ENCODE measurements at places on chromosomes 6 and 20.

DNA sequence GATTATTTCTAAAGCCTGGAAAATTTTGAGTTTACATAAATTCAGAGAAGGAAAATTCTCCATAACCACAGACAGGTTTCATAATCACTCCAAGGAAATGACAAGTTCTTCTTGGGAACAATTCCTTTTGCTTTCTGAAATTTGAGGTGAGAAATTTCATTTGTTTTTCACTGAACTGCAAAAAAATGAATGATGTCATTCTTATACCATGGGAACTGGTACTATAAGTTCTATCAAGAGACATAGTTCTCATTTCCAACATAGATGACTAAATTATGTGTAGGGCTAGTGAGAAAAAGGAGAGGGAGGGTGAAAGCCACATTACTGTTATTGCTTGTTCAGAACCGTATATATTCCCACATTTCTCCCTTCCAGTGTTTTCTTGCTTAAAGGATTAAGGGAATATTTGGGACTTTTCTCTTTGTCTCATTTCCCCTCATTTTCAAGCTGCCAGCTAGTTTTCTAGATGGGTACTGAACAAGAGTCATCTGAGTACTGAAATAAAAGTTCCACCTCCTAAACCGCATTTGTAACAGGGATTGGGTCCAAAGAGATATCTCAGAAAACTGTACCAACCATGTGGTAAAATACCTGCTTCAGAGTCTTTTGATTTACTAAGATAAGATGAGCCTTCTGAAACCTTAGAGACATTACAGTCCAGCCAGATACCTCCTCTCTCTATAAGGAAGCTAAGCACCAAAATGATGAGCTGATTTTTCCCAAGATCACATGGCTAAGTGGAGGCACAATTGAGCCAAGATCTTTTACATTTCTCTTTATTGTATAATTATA lies 144.3 kb upstream of the PRDM1 start:
- no peak for DNase-seq

DNA sequence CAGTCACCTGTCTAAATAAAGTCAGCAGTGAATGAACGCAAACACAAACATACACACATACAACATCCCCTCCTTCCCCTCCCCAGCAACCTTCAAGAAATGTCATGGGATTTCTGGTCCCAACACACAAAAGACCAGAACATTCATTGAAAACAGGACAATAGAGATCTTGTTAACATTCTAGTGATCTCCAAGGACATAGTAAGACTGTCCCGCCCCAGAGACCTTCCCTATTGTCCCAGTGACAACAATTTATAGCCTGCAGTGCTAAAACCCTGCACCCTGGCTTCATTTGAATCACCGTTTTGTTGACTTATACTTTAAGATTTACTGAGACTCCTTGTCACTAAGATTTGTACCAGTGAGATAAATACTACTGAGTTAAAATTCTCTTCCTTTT lies 143.9 kb upstream of the NOX3 start:
- DNase-seq: no peak

GRCh38 chr6:32086661-32087573 lies 22.2 kb downstream of the TNXB start:
- peak; percentile 4 for DNase-seq

DNA sequence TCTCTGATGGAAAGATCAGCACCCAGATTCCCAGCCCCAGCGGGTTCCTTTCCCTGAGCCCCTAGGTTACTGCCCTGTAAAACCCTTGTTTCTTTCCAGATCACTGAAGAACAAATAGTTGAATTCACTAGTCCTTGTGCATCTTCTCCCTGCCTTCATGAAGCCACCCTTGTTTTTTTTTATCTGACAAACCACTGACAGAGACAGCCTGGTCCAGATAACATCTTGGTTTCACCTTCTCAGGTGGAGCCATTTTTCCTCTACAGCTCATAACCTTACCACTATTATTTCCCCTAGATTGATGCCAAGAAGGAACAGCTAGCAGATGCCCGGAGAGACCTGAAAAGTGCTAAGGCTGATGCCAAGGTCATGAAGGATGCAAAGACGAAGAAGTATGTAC lies 15.9 kb upstream of the PLCG1 start:
- DNase-seq: no peak

GRCh38 chr6:31651602-31652191 lies 764 bp downstream of the BAG6 start:
- no peak for DNase-seq

DNA sequence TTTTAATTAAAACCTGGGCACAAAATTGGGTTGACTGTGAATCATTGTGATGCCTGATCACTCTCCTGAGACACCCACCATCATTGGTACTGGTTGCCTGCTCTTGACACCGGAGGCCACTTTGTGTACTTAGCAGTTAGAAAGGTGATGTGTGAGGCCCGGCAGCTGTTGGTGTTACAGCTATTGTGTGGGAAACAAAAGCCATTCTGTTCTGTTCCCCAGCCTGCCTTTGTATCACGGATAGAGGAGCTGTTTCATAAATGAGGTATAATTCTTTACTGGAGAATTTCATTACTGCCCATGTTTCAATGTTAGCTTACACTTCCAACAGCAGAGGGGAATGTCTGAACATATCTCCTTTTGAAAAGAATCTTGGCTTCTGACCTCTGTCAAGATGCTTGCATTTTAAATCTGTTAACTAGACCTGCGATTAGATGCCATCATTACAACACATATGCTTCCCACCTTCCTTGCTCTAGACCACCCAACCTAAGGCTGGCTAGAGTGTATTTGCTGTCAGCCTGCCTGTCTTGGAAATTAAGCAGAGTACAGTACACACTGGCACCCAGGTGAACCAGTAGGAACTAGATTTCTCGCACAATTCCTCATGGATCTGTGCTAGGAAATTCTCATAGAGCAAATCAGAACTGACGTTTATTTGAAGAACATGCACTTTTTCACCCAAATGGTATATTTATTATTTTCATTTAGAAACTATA lies 142.4 kb upstream of the INSM1 start:
- no peak for DNase-seq

GRCh38 chr6:133166766-133167165 lies 74.4 kb upstream of the EYA4 start:
- no peak for DNase-seq

DNA sequence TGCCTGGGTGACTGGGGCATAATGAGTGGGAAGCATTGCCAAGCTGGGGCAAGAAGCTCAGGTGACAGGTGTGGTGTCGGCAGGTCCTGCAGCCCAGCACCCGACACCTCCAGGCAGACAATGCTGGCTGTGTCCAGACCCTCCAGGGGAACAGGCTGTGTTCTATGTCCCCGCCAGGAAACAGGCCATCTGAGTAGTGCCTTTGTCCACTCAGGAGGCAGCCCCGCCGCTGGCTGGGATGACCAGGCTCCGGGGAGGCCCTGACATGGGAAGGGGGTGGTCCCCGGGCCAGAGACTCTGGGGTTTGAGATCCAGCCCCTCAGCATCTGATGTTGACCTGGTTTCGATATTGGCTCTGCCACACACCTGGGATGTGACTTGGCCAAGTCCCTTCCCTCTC lies 28.4 kb downstream of the SNPH start:
- no peak for DNase-seq

GRCh38 chr20:49591217-49591865 lies 23.4 kb upstream of the PTGIS start:
- DNase-seq: no peak

GRCh38 chr6:7879980-7880717 lies 30.4 kb downstream of the TXNDC5 start:
- DNase-seq: no peak

Data from activated T-cell treated with anti-CD3 and anti-CD28 coated beads for 24 hours (primary cell).